ENCODE measurements at places on chromosomes 12 and 14.

DNA sequence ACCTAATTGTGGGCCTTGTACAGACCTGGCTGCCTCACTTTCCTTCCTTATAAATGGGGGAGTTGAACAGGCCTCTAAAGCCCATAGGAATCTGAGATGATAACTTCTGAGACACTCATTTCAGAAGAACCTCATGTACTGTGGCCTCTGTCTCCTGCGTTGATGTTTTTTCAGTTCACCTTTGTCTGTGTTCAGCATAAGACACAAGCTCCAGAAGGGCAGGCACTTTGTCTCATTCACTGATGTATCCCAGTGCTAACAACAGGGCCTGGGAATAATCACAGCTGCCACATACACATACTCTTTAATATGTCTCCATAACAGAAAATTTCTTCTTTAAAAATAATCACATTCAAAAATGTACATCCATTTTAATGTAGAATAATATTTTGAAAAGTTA, 3.3 kb downstream of the FGD6 start:
- DNase-seq = no peak

- no peak for DNase-seq
Measured at GRCh38 chr12:48789858-48790326, 1.0 kb upstream of the ADCY6 start.

- DNase-seq = peak; percentile 17
Measured at GRCh38 chr14:73245480-73246325, 8.4 kb downstream of the PAPLN start.

GRCh38 chr14:96905825-96906224, 108.6 kb downstream of the VRK1 start:
- no peak for DNase-seq

Measured in stimulated activated CD8-positive, alpha-beta memory T cell treated with anti-CD3 and anti-CD28 coated beads, Interleukin-7, amount 100 ng/mL, for 48 hours (primary cell).